ENCODE measurements at places on chromosomes 1 and 21.

- DNase-seq = no peak
These were observed 217.3 kb upstream of the SGIP1 start for GRCh38 chr1:66316464-66317247.

DNA sequence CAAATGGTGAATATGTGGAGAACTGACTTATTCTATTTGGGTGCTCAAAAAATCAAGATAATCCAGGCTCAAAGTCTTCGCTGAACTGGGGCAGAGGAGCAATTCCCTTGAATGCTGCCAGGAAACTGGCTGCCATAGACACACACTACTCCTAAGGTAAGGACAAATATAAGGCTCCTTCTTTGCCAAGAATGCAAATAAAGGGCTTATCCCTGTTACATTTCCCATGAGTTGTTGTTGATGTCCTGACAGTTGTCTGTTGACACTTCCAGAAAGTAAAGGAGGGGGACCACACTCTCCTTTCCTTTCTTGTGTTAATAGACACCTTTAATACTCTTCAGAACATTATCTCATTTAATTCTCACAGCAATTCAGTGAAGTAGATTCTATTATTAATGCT lies 212.2 kb upstream of the PTBP2 start:
- DNase-seq = no peak

- no peak for DNase-seq
These were observed 127.2 kb upstream of the FGGY start for GRCh38 chr1:59169703-59170102.

DNA sequence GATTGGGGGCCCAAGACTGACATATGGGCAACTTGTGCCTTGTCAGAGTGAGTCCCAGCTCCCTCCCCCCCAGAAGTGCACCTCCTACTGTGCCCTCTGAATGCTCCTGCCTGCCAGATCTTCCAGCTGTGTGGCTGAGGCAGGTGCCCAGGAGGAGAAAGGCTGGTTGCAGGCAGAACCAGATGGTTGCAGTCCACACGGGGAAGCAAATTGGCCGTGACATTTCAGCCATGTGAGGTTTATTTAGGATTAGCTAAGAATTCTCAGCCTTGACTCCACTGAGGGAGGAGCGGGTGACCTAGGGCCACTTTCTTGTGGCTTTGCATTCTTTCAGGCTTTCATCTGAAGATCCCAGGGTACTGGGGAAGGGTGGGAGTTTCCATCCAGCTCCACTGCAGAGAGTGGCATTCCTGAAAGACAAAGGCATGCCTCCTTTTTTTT lies 33.8 kb downstream of the PEX14 start:
- no peak for DNase-seq

DNA sequence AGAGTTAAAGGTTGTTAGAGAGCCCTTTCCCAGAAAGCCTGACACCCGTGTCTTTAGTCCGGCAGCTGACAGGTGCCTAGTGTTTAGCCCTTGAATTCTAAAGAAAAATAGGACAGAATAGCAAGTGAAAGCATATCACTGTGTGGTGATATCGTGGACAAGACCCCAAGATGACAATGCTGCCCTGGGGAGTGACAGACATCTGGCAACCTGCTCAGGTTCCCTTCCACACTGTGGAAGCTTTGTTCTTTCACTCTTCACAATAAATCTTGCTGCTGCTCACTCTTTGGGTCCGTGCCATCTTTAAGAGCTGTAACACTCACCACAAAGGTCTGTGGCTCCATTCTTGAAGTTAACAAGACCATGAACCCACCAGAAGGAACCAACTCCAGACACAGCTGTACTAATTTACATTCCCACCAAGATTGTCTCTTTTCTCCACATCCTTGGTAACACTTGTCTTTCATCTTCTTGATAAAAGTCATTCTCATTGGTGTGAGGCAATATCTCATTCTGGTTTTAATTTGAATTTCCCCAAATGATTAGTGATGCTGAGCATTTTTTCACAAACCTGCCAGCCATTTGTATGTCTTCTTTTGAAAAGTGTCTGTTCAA lies 107.6 kb upstream of the SGIP1 start:
- DNase-seq = no peak

GRCh38 chr1:2848006-2848670 lies 46.6 kb upstream of the TTC34 start:
- DNase-seq = no peak

DNA sequence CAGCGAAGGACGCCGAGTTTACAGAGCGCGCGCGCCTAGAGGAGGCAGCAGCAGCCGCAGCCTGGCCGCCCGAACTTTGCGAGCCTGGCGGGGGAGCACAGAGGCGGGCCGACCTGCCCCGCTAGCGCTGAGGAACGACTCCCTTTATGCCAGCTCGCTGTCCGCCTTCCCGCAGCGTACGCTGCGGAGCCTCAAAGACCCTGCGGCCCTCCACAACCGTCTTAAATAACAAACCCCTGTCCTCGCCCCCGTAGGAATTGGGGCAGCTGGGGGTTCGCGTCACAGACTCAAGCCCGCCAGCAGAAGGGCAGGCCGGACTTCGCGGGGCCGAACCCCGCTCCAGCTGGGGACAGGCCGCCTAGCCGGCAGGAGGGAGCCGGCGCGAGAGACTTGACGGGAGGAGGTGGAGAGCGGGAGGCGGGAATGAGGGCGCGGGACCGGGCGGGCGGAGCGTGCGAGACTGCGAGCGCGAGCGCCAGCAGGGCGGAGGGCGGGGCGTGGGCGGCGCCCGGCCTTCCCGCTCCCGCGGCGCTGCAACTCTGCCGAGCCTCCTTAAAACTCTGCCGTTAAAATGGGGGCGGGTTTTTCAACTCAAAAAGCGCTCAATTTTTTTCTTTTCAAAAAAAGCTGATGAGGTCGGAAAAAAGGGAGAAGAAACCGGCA lies 1.8 kb upstream of the CDKN2C start:
- peak; percentile 89 for DNase-seq

DNA sequence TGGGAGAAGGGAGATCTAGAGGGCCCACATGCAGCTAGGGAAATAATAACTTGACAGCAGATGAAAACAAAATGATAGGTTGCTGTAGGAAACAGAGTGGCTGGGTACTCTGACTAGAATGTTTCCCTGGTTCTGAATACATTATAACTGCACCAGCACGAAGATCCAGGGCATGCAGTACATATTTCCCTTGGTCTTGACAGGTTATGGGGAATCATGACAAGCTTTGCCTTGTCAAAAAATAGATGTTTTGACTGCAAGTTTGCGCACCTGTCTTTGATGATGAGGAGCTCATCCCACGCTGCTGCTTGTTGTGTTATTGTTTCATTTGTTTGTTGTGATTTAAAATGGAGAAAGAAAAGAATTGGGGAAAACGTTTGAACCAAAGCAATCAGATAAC lies 292.9 kb downstream of the PDE4B start:
- no peak for DNase-seq

DNA sequence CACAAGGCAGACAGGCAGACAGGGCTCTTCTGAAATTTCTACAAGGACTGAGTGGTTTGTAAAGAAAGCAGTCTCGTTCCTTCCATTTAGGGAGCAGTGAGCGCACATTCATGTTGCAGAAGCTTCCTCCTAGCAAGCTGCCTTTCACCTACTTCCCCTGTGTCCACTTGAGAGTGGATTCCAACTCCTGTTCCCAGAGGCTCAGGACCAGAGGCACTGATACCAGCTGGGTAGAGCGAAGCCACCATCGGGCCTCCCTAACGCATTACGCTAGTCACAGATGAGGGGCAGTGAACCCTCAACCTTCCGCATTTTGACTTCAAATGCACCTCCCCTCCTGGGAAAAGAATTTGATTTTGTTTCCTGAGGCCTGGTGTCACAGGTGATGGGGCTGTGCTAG lies 215.8 kb downstream of the SIPA1L2 start:
- DNase-seq = no peak

DNA sequence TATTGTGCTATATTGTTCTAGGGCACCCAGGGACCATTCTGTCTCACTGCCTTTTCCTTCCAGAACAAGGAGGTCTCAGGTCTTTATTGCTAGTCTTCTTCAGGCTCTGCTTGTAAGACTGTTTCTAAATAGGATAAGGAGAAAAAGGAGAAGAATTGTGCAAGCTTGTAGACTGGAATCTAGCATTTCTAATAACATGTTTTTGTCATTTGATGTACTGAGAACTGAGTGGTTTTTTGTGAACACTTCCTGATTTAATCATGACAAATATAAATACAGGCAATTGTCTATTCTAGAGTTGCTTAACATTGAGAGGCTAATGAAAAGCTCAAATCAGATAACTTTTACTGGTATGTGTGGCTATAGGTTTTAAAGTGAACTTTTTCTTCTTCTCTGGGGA lies 77.6 kb downstream of the CLIC4 start:
- DNase-seq = no peak

GRCh38 chr21:35090403-35090802 lies 41.3 kb upstream of the RUNX1 start:
- no peak for DNase-seq

GRCh38 chr21:43305811-43306311 lies 121.1 kb downstream of the SIK1 start:
- DNase-seq = no peak

GRCh38 chr1:67610450-67610849 lies 74.6 kb upstream of the GADD45A start:
- no peak for DNase-seq

DNA sequence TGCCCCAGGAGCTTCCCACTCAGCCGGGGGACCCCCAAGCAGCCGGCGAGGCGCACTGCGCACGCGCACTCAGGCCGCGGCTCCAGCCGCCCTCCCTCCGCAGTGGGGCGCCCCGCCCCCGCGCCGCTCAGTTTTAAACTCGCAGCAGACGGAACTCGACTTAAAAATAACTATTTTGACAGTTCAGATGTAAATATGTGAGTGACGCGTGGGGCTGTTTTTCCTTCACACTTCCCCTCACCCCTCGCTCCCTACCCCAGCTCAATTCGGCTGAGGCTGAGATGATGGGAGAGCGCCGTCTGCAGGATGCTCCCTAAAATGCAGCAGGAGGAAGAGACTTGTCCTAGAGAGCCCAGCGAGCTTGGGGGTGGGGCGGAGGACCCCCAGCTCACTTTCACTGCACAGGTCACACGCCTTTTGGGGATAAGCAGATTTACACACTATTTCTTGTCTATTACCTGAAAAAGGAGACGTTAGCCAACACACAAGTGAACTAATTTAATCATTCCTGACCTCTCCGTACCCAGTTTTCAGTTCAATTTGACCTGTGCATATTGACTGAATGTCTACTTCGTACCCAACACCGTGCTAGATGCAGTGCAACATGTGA lies 8.9 kb upstream of the LEMD1 start:
- peak; percentile 38 for DNase-seq

GRCh38 chr1:1421907-1422464 lies 910 bp upstream of the ANKRD65 start:
- DNase-seq = no peak

DNA sequence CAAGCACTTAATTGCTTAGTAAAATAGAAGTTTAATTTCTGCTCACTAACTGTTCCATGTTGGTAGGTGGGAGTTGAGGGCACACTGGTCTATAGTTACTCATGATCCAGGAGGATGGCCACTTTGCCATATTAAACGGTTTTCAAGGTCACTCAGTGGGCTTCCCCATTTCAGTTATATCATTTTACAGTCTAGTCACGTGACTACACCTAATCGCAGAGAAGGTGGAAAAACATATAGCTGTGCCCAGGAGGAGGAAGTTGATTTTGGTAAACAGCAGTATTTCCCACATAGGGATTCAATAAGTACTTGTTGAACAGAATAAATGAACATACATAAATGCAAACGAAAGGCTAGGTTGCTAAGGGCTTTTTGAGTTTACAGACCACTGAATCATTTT lies 541.1 kb upstream of the CAMK1G start:
- DNase-seq = no peak

DNA sequence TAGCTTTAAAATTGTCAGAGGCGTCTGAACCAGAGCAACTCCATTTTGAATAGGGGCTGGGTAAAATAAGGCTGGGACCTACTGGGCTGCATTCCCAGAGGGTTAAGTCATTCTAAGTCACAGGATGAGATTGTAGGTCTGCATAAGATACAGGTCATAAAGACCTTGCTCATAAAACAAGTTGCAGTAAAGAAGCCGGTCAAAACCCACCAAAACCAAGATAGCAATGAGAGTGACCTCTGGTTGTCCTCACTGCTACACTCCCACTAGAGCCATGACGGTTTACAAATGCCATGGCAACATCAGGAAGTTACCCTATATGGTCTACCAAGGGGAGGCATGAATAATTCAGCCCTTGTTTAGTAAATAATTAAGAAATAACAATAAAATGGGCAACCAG lies 143.6 kb downstream of the GABPA start:
- DNase-seq = no peak

DNA sequence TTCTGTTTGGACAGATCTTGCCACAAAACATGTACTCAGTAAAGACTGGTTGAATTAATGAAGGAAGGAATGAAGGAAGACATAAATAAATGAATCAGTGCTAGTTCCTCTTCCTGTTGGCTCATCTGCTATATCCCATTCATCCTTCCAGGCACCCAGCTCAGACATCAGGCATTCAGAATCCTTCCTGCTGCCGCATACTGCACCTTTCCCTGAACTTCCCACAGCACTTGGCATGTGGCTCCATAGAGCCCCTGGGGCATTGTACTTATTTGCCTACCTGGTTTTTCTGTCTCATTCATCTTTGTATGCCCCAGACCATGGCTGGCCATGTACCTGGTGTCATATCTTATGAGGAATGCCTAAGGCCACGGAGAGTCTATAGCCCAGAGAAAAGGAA lies 34.4 kb upstream of the ZNF648 start:
- DNase-seq = no peak

GRCh38 chr1:154386643-154387352 lies 18.3 kb upstream of the IL6R start:
- DNase-seq = peak; percentile 81

DNA sequence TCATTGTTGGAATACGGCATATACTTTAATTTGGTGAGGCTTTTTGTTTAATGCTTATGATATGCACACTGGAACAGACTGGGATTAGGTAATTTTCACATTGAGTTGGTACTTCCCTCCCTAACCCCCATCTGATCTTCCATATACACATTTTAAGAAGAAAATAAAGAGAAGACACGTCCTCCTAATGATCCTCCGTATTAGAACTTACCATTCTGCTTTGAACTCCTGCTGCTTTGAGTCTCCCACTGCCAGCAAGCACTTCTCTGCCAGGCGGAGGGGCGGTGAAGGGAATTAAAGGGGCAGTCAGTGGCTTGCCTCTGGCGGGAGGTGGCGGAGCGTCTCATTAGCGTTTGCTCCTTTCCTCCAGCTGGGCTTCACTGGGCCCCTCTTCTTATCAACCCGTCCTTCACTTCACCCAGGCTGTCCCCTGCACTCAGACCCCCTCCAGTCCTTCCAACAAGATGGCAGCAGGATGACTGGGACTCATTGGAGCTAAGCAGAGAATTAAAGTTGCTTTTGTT lies 433.4 kb downstream of the KIF26B start:
- DNase-seq = no peak

- DNase-seq = no peak
These were observed 178.4 kb upstream of the CXADR start for GRCh38 chr21:17334484-17334883.

DNA sequence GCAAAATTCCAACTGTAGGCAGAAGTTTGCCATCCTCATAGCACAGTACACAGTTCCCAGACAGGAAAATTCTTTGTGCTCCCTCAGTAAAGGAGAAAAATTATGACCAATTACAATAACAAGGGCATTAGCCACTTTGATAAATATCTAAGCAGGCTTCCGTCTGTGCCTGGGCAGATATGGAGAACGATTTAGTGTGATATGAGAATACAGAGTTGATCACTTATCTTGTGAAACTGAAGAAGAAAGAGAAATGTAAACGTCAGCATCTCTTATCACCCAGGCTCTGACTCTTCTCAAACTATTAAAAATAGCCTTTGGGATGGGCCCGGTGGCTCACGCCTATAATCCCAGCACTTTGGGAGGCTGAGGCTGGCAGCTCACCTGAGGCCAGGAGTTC lies 54.5 kb upstream of the TIAM1 start:
- no peak for DNase-seq

Measured in hematopoietic multipotent progenitor cell treated with erythropoietin and hydrocortisone succinate and interleukin-3 and kit ligand, for 8 days (in vitro differentiated cells).